ENCODE measurements at places on chromosomes 11 and 22.

DNA sequence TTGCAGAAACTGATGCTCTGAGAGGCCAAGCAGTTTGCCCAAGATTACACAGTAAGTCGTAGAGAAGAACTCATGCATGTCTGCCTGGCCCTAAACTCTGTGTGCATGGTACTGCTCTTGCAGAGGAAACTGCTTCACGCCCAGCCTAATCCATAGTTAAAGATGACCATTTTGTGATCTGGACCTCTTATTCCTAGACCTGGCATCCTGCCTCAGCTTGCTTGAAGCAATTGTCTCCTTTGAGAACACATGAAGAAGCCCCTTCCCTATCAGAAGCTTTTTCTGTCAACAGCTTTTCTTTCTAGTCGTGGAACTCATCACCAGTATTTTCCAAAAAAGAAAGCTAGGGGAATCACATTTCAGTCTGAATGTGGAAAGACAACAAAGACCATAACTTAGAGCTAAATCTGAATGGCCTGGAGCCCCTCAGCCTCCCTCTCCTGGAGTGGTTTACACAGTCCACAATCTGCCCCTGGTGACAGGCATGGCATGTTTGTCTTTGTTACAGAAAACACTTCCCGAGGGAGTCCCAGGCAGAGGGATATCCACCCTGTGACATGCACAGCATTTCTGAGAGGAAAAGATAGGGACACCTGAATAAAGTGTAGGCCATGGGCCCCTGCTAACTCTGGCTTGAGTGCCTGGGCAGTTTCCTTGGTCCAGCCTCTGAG, 2.9 kb upstream of the FZD4 start:
- DNase-seq = no peak

GRCh38 chr22:46055181-46055875, 78.4 kb upstream of the WNT7B start:
- DNase-seq = no peak

GRCh38 chr11:45543808-45544422, 121.5 kb downstream of the CHST1 start:
- no peak for DNase-seq

DNA sequence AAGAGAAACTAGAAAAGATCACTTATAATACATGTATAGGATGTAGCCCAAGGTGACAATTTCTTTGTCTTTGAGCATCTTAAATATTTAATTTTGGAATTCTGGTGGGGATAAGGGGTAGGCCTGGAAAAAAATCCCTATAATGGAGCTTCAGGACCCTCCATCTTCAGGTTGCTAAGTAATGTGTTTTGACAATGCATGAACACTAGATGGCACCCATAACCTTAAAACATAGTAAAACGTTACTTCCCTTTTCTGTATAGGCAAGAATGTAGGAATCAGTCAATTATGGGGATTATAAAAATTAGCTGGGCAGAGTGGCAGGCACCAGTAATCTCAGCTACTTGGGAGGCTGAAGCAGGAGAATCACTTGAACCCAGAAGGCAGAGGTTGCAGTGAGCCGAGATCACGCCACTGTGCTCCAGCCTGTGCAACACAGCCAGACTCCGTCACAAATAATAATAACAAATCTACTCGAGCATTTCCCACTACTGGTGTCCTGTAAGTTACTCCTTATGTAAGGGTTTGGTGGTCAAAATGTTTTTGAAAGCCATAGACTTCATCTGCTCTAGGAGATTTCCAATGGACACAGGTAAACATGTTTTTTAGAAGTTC, 541.9 kb upstream of the CCDC90B start:
- no peak for DNase-seq

DNA sequence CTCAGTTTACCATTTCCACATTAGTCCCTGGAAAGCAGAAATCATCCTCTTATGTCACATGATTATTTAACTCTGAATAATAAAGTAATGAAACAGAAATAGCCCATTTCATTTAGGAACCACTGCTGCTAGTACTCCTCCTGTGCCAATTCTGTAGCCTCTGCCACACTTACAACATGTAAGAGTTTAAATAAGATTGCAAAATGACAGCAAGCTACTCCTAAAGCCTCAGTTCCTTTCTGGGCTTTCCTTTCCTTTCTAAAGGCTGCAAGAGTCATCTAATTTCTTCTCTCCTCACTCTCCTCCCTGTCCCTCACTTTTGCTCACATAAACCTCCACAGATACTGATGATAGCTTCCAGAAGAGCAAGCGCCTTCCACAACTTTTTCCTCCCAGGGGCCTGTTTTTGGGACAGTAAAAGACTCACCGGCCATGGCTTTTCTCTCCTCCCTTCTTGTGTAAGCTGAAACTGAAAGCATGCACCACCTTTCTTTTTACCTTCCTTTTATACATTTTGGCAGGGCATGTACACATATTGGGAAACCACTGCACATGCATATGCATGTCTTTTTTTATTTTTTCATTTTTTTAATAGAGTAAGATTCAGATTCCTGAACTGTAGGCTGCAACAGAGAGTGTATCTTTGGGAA, 38.5 kb downstream of the CARD18 start:
- no peak for DNase-seq

DNA sequence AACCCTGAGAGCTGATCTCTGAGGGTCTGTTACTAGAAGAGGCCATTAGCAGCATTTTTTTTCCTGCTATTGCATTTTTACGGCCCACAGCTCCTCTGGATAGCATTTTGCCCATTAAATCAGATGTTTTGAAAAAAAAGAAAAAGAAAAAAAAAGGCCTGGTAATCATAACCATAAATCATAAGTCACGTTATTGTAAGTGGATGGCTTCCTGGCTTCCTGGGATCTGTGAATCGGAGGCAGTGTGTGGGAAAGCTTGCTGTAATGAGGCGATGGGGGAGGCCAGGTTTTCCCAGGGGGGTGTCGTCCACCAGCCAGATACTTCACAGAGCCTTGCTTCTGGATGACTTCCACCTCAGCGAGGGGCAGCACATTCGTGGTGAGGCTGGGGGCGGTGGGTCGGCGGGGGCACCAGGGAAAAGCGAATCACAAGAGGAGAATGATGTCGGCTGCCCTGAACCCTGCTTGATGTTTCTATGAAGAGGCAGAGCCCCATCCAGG, 106.5 kb upstream of the SYT13 start:
- no peak for DNase-seq

- no peak for DNase-seq
These were observed 776.0 kb upstream of the ARHGAP42 start for GRCh38 chr11:99911116-99911515.

- no peak for DNase-seq
These were observed 4.6 kb downstream of the GNB1L start for GRCh38 chr22:19849835-19850762.

DNA sequence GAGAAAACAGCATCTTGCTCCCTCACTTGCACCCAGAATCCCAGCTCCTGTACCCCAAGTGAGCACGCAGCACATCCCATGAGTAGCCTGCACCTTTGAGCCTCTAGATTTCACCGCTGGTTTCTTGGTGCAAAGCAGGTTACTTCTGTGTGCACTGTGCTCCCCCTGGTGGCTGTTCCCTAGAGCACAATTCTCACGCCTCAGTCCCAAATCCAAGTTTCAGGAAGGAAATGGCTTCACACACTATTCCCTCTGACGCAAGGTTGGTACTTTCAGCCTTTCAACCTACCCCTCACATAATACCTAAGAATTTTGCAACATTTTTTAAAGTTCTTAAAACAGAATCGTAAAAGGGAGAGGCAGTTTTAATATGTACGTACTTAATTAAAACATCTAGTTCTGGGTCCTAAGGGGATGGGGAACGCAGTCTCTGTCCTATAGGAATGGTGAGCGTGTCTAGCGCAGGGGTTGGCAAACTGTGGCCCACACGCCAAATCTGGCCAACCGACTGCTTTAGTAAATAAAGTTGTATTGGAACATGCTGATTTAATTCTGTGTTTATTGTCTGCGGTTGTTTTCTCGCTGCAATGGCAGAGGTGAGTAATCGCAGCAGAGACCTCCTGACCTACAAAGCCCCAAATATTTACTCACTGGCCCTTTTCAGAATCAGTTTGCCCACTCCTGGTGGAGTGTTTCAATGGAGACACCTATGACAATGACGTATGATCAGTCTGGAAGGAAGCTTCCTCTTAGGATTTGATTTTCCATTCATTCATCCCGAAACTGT, 27.5 kb downstream of the DHCR7 start:
- no peak for DNase-seq

DNA sequence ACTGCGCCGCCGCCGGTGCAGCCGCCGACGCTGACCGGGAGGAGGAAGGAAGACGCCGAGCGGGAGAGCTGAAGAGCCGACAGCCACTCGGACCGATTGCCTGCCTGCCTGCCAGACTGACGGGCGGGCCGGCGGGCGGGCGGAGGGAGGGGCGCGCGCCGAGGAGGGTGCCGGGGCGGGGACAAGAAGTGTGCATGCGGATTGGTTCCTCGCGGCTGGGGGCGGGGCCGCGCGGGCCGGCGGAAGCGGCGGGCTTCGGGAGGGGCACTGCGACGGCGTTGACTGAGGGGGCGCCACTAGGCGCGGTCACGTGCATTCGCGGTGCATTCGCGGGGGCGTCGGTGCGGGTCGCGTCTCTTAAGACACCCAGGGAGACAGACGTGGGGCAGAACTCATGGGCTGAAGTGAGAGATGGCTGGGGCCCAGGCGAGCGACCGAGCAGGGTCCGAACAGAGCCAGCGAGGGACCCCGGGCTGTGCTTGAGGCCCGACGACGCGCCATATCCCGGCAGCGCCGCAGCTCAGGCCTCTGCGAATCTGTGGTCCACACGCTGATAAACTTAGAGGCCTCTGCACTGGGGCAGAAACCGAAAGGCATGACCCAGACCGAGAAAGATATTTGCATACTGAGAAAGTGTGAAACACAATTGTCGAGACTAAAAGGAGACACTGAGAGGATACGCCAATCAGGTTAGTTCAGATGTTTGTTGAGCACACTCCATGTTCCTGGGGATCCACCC, at the start of gene MAPK1:
Gene MAPK1, minus strand, starts transcription at position 118 of the 739 bp plus-strand sequence. CDS start 205 bp downstream, outside the sequence.
- peak; percentile 96 for DNase-seq

- DNase-seq = no peak
These were observed 84.0 kb downstream of the SLC36A4 start for GRCh38 chr11:93113824-93114223.

- no peak for DNase-seq
These were observed 55.4 kb downstream of the LIF start for GRCh38 chr22:30191040-30191701.

DNA sequence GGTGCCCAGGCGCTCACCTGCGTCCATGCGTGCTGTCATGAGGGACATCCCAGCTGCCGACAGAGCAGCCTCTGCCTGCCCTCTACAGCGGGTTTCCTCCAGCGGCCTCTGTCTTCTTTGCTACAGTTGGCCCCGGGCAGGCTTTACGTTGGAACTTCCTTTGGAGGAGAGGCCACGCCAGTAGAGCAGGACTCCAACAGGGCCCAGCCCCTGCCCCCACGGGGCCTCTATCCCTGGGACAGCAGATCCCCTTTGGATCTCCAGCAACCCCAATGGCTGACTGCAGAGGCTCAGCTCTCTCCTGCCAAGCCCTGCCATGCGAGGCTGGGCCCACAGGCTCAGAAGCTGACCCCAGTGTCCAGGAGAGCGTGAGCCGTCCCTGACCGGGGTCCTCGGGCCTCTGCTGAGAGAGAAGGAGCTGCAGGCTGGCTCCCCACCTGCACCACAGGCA, 12.1 kb downstream of the TRPM5 start:
- DNase-seq = peak; percentile 19

DNA sequence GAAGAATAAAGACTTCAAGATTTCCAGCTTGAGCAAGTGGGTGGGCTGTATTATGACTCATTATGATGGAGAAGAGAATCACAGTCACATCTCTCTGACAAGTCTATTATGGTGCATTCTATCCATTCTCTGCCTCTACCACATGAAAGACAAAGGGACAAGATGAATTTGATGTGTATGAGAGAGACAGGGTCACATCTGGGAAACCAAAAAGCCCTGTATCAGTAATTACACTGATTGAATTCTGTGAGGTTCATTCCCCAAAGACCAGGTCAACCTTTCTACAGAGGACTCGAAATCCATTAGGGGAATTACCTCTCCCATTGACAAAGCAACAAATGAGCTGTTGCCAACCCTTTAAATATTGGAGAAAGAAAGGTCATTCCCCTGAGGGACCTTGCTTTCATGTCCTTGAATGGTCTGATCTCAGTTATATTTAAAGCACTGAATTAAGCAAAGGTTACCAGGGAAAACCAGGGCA, 109.6 kb downstream of the USP35 start:
- no peak for DNase-seq

DNA sequence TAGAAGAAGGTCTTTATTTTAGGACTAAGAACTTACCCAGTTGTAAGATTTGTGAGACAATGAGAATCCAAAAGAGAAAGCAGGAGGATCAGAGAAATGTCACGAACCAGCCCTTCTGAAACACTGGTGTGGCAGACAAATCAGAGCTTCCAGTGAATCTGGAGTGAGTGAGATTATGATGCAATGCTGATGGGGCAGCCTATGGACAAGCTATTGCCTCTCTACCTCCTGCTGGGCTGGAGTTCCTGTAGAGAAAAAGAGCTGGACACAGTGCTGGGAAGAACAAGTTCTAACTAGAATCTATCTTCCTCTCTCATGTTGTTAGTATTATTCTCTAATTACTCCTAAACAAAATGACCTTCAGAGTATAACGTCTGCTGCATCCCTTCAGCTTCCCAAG, 12.0 kb upstream of the ANO3 start:
- no peak for DNase-seq

GRCh38 chr11:82771781-82772180, 38.1 kb upstream of the FAM181B start:
- DNase-seq = no peak

- DNase-seq = no peak
These were observed 146.8 kb downstream of the DBX1 start for GRCh38 chr11:20013346-20014066.

DNA sequence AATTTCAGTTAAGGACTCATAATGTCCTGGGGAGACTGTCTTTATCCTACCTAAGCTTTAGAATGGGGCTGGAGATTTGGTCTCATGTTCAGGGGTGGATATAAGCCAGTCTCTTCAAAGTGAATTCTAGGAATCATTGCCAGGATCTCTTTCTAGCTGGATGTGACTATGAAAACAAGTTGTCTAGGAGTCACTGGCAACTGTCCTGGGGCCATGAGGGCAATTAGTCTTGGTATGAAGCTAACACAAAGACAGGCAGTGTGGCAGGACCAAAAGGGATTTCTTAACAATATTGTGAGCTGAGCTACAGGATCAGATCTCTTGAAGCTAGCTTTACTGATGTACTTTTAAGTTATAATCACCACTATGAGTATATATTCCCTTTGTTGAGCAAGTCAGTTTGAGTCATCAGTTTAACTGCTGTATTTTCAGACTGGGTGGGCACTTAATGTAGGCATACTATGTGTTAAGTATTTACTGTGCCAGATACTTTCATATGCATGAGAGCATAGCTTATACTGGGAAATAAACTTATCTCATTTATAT, 390.0 kb upstream of the CCDC90B start:
- no peak for DNase-seq

- no peak for DNase-seq
These were observed 403 bp downstream of the RBM7 start for GRCh38 chr11:114400915-114401223.

All from CD8-positive, alpha-beta T cell (primary cell).